ENCODE measurements at places on chromosomes 3 and 15. TPM values are rescaled to one million over a fixed set of nuclear protein-coding genes. Genes with fewer than 3 reads are reported as not detected.

- no peak for DNase-seq
These were observed 517.2 kb downstream of the FOXP1 start for GRCh38 chr3:71066356-71066755.

- DNase-seq: peak; percentile 100
These were observed 96.3 kb upstream of the DLG1 start for GRCh38 chr3:197394464-197395321.

Gene CTXN2
- not detected for total RNA-seq

Gene LRRIQ4
- not detected for total RNA-seq

DNA sequence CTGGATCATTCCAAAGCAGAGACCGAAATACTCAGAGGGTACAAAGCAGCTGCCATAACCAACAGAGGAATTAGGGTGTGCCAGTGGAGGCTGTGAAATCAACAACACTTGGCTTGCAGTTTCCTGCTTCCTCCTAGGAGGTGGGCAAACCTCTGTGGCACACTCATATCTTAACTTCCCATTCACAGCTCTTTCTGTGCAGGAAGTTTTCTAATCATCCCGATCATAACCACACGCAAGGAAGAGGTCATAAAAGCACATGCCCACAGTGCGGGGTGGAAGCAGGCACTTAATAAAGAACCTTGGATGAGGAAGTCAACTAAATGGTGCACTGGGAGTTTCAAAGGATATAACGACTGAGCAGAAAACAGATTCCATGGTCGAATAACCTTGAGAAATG lies 5.1 kb downstream of the SCAMP2 start:
- no peak for DNase-seq

DNA sequence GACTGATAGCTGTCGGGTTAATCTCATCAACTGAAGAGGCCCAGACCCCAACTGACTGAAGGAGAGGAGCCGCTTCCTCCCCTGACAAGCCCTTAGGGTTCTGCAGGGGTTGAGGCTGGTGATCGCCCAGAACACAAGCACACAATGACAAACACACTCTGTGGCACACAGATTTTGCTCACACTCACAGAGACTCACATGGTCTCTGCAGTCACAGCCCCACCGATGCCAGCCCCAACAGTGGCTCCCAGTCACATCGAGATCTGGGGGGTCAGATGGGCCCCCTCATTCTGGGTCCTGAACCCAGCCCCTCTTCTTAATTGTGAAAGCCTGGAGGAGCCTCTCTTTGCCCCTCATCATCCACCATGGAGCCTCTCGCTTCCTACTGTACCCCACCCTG lies 16.7 kb downstream of the PTH1R start:
- DNase-seq: no peak

Gene PDZRN3
- 3.5 TPM for total RNA-seq

Gene TGM5
- not detected for total RNA-seq

Gene OR5K2
- not detected for total RNA-seq

DNA sequence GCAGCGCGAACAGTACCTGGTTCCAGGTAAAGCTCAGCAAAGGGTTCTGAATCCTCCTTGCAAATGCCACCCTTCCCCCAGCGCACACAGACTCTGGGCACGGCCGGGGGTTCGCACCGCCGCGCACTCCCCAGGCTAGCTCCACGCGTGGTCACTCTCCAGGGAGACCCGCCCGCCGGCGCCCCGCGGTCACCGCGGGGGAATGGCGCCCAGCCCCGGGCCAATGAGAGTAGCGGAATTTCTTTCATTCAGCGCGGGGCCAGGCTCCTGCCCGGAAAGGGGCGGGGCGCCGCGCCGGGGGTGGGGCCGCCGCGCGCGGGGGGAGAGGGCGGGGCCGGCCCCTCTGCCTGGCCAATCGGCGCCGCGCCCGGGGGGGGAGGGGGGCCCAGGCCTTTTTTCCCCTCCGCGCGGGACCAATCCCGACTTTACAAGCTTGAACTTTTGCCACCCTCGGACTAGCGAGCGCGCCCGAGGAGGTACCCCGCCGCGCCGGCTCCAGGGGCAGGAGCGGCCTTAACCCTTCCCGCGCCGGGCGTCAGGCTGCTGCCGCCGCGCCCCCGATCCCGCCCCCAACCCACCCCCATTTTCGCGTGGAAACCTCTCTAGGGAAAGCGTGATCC lies 1.1 kb upstream of the SMAD6 start:
- DNase-seq: peak; percentile 96

DNA sequence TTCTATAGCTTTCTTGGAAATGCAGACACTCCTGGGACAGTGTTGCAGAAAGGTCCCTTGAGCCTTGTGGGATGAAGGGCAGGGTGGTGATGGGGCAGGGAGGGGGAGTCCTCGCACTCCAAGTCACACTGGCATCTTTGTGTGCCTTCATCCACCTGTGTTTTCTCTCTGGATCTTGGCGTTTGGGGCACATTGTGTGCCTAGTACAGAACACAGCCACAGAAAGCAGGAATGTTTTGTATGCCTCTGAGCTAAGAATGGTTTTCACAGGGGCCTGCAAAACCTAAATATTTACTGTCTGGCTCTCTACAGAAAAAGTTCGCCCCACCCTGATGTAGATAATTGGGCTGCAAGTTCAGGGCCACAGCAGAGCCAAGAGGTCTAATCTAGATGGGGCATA lies 5.7 kb downstream of the MYZAP start:
- no peak for DNase-seq

- DNase-seq: no peak
These were observed 543 bp downstream of the TMEM202 start for GRCh38 chr15:72398648-72399047.

DNA sequence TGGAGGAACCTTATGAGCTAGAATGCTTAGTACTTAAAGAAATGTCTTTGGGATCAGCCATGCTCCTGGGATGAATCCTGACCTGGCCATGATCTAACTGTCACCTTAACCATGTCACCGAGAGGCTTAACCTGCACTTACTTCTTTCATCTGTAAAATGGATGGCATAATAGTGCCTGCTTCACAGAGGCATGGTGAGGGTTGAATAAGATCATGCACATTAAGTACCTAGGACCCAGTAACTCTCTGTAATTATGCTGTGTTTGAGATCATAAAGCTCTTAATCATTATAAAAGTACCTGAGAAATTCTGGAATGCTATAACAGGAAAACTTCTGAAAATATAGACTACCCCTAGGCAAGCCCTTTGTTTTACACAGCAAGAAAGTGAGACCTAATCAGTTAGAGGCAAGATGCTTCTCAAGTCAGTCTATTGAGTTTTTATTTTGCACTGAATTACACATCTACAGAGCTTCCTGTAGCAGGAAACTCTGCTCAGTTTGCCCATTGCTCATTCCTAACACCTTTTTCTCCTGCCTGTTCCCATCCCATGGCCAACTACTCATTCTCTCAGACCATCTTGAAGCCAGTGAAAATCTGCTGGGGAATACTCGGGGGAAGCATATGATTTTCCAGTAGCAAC lies 1015.5 kb upstream of the CFAP20DC start:
- peak; percentile 12 for DNase-seq

DNA sequence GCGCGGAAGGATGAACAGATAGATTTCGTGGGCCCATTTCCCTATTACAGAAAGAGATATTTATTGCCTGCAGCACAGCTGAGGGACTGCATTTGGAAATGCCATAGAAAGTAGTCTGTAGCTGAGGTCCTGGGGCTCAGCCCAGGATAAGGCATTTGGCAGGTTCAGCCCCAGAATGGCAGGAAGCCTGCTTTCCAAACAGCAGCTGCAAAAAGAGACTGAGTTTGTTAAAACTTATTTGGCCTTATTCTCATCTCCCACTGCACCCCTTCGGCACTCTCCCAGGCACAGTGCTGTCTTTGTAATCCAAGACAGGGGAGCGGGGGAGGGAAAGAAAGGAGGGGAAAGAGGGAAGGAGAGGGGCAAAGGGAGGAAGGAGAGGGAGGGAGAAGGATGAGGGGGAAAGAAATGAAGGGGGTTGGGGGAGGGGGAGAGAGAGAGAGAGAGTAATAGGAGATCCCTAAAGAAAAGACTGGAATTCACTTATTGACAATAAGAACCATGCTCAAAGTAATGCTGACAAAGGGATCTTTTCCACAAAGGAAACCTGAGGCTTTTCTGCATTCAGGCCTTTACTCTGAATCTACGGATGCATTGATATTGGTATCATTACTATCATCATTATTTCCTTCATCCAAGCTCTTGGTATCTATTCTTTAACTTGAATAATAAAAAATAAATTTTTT lies 94.0 kb upstream of the LRRN1 start:
- DNase-seq: no peak
